ENCODE measurements at places on chromosomes 4 and X. TPM values are rescaled to one million over a fixed set of nuclear protein-coding genes. Genes with fewer than 3 reads are reported as not detected.

Gene NXF2B
- not detected for total RNA-seq

Gene GDPD2
- total RNA-seq = not detected

Gene LDB2
- total RNA-seq = 18.5 TPM

- DNase-seq = no peak
Measured at GRCh38 chrX:16785247-16786138, 773 bp upstream of the TXLNG start.

DNA sequence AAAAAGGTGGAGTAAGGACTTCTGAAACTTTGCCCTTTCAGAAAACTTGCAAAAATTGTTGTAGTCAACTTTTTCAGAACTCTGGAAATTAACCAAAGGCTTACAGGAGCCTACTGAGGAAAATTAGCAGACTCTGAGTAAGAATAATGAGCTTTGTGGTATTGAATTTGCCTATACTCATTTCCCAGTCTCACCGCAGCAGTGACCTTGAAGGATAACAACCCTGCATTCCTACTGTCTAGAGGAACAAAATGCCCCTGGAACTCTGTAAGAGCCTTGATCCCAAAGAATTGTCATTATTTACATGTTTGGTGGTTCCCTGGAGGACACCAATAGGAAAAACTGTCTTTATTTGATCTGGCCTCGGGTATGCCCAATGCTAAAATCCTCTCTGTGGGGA lies 57.9 kb downstream of the MND1 start:
- DNase-seq = no peak

GRCh38 chrX:53458082-53458481 lies 23.9 kb upstream of the HSD17B10 start:
- DNase-seq = no peak

- no peak for DNase-seq
Measured at GRCh38 chr4:8517946-8518345, 62.2 kb upstream of the GPR78 start.

GRCh38 chr4:2177443-2178093 lies 64.4 kb downstream of the HAUS3 start:
- no peak for DNase-seq

GRCh38 chrX:63275127-63275526 lies 76.0 kb downstream of the SPIN4 start:
- DNase-seq = no peak

DNA sequence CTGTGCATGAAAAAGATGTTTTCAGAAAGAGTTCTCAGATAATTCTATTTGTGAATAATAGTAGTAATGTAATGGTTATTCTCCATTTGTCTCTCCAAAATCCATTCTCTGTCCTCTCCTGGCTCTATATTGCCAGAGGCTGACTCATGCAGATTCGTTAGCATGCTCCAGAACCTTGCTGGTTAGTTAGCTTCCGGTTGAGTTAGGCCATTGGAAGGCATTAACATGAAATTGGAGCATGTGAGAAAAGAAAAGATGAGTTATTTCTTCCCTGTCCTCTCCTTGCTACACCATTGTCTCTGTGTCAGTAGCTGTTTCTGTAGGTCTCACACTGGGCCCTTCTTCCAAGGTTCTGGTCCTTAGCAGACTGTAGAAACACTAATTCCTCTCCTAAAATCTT lies 23.5 kb upstream of the PRDM8 start:
- no peak for DNase-seq

- no peak for DNase-seq
Measured at GRCh38 chr4:10395971-10396580, 61.1 kb downstream of the ZNF518B start.
